HepG2 (cell line): ENCODE measurements at places on chromosomes 7 and 10.
A peak's percentile ranks its signal among the peaks of the same experiment; 100 is the strongest.

GRCh38 chr7:157788573-157788972 lies 451.8 kb downstream of the DNAJB6 start:
- DNase-seq = no peak

GRCh38 chr10:92969151-92969550 lies 91.4 kb upstream of the CYP26C1 start:
- DNase-seq = no peak

- no peak for DNase-seq
Observed at GRCh38 chr7:29975561-29975960, 14.0 kb downstream of the SCRN1 start.

DNA sequence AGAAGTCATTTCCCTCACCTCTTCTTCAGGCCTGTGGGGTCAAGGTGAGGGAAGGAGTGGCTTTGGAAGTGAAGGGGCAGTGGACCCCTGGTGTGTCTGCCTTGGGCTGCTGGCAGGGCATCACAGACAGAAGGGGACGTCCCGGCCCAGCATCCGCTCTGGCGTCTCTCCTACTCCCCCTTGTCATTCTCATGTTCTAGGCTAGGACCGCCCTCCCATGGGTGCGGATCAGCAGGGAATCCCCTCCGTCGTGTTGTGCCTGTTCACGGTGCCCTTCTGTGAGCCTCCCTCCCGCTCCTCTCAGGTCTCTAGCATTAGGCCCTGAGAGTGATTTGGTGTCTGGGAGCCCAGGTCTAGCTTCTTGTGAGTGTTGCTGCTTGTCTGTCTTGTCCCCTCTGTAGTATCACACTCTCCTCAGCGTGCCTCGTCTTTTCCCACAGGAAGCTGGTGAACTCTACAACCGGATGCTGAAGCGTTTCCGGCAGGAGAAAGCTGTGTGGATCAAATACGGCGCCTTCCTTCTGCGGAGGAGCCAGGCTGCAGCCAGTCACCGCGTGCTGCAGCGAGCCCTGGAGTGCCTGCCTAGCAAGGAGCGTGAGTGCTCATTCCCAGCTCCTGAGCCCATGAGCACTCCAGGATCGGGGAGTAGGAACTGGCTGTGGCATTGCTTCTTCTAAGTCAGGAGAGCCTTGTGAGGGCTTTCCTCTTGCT lies 8.5 kb downstream of the CALHM2 start:
- DNase-seq = no peak

DNA sequence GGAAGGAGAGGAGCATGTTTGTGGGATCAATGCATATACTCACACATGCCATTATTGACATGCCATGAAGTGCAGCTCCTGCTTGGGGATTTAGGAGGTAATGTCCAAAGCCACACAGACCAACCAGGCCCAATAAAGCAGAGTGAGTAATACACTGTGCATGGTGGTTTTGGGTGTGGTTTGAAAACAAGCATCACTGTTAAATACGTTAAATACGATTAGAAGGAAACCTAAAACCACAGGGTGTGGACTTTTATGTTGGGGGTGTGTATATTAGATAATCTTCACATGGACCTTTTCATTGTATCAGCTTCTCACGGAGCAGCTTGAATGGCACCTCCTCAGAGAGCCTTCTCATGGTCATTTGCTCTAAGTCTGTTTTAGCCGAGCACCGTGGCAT lies 10.4 kb upstream of the EIF3A start:
- no peak for DNase-seq

DNA sequence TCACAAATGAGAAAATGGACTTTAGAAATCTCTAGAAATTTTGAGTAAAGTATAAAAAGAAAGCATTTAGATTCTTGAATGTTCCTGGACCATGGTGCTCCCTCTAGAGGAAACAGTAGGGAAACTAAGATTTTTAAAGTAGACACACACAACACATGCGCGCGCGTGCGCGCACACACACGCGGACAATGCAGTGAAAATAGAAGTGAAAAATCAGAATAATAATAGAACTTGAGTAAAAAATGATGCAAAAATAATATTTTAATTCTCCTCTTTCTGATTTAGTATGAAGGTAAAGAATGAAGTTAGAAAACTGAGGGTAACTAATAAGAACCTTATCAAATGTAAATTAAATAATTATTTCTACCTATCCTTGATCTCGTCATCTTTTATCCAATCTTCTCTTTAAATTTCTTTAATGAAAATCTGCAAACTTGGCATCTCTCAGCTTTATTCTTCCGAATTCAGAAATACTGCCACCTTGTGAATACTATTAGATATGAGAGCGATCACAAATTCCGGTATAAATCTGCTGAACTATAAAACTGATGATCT lies 117.0 kb upstream of the AMPH start:
- DNase-seq = no peak

DNA sequence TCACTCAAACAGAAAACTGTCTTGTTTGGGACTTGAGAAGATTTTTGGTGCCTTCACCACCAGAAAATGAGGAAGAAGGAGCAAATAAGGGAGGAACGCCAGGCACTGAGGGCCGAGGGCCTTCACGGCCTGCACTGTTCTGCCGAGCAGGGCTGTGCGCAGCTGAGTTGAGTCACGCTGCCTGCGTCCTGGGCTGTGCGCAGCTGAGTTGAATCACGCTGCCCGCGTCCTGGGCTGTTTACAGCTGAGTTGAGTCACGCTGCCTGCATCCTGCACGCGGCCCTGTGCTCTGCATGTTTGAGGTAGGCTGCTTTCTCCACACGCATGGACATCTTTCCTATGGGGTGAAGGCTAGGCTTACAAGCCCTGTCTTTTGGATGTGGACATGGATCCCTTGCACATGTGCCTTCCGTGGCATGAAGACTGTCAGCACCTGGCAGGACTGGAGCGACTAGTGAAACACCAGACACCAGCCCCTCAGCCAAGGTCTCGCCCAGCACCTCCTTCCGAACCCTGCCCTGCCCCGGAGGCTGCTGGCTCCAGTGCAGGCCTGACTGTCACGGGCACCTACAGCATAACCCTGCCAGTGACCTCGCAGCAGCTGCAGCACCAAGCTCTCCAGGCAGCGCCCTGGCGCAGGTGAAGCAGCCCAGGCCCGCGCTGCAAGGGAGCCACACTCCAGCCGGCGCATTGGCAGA lies 96.7 kb downstream of the HTR5A start:
- no peak for DNase-seq

- no peak for DNase-seq
Observed at GRCh38 chr10:125683821-125684220, 858 bp upstream of the TEX36 start.

DNA sequence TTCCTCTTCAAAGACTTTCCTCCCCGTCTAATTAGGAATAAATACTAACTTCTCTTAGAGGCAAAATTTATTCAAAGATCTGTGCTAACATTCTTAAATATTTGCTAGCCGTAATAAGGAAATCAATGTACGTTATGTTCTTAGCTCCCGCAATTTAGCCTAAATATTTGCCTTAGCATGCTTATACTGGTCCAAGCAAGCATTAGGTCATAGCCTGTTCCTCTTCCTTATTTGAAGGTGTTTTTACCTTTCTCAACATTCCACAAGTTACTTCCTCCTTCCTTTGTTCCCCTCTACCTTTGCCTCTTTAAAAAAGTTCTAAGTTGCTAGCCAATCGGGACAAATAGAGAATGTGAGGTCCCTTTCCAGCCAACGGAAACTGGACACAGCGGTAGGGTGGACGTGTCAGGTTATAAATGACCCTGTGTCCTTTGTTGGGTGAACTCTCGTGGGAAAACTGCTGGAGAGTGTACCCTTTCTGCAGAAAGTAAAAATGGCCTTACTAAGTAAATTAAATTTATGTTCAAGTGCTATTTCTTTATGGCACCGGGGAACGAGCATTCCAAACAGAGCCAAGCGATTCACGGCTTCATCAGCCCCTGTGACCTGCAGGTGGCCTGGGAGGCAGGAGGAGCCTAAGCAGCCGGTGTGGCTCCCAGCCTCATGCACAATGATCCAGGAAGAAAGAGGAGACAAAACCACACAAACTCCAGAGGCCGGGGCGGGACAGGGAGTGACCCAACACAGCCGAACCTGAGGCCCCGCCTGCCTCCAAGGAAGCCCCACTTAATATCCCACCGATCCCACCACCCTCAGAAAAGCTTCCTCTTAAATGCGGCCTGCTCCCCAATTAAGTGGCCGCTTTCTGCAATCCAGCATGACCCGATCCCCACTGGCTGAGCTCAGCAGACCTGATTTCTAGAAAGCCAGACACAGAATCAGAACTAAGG lies 67.0 kb downstream of the ZRANB1 start:
- DNase-seq = no peak

DNA sequence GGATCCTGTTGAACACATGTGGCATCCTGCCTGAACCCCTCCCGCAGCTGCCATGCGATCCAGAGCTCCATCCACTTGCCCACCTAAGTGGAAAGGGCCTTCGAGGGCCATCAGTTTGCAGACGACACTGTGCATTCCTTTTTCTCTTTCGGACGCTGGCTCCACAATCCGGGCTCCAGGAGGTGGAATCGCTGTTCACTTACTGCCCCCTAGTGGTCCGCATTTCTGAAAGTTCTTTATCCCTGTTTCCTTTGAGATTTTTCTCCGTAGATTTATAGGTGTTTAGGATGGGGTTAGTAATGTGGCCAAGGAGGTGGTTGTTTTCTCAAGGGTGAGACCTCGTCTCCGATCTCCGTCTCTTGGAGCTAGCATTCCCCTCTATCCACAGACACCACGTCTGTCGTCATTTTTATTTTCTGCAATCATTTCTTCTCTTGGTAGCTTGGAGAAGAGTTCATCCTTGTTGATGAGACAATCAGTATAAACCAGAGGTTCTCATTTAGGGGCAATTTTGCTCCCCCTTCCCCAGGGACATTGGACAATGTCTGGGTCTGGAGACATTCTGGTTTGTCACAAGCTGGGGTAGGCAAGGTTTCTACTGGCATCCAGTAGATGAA lies 204.6 kb downstream of the ARHGAP21 start:
- DNase-seq = peak; percentile 53

GRCh38 chr10:18687195-18687594 lies 28.0 kb downstream of the ARL5B start:
- peak; percentile 16 for DNase-seq

DNA sequence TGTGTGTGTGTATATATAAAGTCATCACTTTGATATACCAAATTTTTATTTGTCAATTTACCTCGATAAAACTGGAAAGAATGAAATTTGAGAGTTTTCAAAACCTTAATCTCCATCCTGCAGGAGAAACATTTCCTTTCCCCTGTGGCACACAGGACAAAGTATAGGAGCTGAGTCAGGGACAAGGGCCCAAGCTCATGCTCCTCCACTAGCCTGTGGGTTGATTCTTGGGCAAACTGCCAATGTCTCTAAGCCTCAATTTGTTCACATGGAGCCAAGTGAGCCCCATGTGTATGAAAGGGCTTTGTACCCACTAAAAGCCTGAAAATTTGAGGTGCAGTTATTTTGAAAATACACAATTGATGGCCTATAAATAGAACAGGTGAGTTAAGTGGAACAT lies 60.3 kb upstream of the IL6 start:
- no peak for DNase-seq

DNA sequence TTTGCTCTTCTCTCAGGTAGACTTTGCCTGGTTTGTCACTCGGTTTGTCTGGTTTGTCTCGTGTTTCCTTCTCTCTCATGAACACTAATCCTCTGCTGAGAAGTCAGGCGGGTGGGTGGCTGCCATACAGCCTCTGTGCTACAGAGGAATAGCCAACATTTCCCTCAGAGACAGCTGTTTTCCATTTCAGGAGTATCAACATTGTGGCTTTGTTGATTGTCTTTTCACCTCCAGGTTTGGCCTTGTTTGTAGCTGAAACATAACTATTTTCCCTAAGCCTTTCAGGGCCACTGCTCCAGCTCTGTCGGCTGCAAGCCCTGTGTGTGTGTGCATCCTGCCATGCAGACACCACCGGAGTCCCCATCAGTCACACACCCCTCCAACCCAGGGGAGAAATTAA lies 122.8 kb downstream of the BAMBI start:
- DNase-seq = no peak
